ENCODE measurements at places on chromosomes 3 and 15.

DNA sequence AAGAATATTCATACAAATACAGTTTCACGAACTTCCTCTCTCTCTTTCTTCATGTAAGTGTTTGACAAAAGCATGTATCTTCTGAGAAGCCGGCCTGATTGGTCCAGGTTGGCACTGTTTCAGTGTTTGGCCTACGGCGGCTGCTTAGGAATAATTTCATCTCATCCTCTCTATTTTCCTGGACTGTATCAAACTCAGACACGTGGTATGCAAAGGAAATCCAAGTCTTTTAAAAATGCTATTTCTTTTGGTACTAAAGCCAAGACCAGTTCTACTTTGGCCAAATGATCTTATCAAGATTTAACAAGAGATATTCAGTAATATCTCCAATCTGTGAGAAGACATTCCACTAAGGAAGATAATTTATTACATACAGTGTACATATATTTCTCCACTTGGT is 152.8 kb downstream of the TIGIT start:
- DNase-seq, result no peak

DNA sequence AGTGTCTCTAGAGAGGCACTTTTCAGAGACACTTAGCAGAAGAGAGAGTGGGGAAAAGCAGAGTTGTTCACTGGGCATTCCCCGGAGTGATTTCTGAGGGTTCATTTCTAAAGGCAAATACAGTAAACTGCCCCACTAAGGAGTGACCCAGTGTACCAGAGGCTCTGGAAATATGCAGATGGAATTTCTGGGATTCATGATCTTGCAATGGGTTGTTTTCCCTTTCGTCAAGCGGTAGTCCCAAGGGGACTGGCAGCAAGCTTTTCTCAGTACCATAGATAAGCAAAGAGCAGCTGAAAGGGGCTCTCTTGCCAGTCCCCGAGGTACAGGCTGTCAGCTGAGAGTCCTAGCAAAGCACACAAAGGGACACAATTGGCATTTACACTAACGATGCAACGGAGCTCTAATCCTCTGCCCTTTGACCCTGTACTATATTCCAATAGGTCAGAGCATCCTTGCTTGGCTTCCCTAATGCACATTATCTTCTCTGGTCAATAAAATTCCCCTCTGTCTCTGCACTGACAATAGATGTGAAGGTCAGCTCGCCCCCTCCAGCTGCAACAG is 155.6 kb downstream of the SEMA6D start:
- DNase-seq, result no peak

DNA sequence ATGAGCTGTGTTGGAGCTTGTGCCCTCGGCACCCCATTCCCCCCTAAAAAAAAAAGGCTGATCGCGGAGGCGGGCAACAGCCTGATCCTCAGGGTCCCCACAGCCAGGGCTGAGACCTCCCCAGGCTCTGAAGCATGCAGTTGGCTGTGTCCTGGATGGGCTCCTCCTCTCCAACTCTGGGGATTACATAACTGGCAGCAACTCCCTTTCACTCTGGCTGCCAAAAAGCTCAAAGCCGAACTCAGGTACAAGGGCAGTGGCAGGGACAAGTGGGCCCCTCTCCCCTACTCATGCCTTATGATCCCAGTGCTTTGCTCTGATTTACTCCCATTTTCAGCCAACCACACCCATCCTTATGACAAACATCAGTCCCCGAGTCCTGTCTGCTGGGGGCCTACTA is 18.3 kb downstream of the TPRA1 start:
- DNase-seq, result no peak

- no peak for DNase-seq
Measured at GRCh38 chr15:58398643-58399042, 33.1 kb upstream of the LIPC start.

DNA sequence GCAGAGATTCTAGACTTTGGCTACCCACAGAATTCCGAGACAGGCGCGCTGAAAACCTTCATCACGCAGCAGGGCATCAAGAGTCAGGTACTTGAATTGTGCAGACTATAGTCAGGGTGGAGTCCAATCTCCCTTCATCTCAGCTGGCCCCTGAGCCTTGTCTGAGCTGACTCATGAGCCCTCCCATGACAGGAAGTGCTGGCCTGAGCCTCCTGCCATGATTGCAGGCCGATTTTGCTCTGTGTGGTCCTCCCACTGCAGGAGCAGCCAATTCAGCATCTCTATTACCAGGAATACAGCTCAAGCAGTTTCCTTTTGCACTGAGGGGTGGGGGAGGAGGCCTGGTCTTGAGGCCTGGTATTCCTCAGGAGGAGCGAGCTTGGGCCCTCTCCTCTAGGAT is 5.5 kb downstream of the AP2M1 start:
- DNase-seq, result no peak

- no peak for DNase-seq
Measured at GRCh38 chr15:62338497-62338896, 173.4 kb upstream of the C2CD4B start.

- DNase-seq, result peak; percentile 83
Measured at GRCh38 chr15:75452364-75452864, 924 bp upstream of the SIN3A start.

DNA sequence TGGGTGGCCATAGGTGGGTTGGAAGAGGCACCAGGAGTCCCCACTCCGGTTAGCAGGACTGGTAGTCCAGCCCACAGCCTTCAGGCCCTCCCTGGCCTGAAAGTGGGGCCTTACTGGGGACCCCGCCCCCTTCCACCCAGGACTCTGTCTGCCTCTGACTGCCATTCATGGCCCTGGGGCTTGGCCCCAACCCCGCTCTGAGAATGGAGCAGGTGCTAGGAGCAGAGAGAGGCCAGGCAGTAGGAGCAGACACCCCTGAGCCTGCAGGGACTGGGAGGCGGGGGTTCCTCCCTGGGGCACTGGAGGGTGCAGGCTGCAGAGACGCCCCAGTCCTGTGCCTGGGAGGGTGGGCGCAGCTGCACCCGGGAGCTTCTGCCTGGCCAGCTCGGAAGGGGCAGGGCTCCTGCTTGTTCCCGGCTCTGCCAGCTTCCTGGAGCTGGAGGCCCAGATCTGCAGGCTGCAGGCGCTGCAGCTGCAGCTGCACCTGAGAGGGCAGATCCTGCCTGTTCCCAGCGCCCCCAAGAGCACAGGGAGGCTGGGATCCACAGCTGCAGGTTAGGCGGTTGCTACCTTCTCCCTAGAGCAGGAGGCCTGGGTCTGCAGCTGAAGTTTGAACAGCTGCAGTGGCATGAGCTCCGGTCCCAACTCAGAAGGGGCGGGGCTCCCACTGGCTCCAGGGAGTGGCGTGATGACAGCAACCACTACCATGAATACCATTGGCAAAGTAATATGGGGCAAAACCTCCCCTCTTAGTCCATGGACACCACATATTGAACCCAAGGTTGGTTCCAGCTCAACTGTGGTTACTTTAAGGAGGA is 194.7 kb downstream of the SQOR start:
- no peak for DNase-seq

Data from stimulated activated naive CD8-positive, alpha-beta T cell treated with anti-CD3 and anti-CD28 coated beads, Interleukin-15, amount 100 ng/mL, for 72 hours (primary cell).